Naive thymus-derived CD4-positive, alpha-beta T cell (primary cell): ENCODE measurements at places on chromosomes 5 and 9. TPM values are rescaled to one million over a fixed set of nuclear protein-coding genes. Genes with fewer than 3 reads are reported as not detected.

DNA sequence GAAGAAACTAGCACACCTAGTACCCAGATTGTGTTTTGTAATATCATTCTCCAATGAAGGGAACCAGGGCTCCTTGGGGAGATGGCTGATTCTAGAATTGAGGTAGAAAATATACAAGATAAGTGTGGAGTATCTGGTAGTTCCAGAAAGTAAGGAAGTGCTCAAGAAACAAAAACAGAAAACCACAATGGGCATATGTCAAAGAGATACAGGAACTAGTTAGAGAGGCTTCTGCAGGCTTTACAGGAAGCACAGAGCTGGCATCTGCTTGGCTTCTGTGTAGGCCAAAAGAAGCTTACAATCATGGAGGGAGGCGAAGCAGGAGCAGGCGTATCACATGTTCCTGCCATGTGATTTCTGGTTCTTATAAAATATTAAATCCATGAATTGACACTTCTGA is 105.7 kb upstream of the TMEM161B start:
- DNase-seq, result no peak

IFNA2 gene
- not detected for total RNA-seq

DNA sequence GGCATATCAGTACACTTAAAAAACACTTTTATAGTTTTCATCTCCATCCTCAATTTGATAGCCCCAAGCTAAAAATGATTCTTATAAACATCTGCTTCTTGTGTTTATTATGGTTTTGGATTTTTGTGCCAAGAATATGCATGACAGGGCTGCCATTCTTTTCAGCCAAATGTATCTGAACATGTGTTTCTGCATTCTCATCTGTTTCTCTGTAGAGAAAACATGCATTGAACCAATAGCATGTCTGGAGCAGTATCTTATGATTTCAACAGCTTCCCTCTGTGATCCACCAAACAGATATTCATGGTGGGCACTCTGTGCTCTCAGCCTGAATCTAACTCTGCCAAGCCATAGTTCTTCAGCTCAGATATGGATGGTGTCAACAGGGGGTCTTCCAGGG is 99.3 kb upstream of the ERCC6L2 start:
- no peak for DNase-seq

- DNase-seq, result no peak
Measured at GRCh38 chr9:27712806-27713205, 139.5 kb upstream of the C9orf72 start.
